IPS DF 19.7 (cell line): ENCODE measurements at places on chromosomes 5 and 9.

DNA sequence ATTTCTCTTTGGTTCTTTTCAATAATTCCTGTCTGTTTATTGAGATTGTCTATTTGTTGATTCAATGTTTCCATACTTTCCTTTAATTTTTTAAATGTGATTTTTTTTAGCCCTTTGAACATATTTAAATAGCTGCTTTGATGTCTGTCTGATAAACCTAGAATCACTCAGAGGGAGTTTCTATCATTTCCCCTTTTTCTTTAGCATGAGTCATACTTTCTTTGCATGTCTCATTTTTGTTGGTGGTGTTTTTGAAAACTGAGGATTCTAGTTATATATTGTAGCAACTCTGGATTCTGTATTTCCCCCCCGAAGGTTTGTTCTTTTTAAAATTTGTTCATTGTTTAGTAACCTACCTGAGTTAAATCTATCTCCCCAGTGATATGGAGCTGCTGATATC lies 24.2 kb upstream of the ZNF618 start:
- no peak for DNase-seq

DNA sequence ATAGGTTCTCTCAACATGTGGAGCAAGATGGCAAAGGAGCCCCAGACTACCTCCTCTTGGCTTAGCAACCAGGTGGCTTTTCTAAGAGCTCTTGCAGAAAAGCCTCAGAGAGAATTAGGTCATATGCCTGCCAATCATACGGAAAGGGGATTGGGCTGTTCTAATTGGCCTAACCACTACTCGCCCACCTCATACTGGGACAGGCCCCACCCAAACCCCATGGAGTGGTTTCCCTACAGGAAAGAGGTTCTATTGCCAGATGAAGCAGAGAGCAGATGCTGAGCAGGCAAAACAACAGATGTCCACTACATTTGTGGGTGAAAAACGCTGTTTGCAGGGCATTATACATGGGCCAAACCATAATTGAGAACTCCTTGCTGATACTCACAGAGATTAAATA lies 29.0 kb downstream of the ABLIM3 start:
- DNase-seq = no peak

DNA sequence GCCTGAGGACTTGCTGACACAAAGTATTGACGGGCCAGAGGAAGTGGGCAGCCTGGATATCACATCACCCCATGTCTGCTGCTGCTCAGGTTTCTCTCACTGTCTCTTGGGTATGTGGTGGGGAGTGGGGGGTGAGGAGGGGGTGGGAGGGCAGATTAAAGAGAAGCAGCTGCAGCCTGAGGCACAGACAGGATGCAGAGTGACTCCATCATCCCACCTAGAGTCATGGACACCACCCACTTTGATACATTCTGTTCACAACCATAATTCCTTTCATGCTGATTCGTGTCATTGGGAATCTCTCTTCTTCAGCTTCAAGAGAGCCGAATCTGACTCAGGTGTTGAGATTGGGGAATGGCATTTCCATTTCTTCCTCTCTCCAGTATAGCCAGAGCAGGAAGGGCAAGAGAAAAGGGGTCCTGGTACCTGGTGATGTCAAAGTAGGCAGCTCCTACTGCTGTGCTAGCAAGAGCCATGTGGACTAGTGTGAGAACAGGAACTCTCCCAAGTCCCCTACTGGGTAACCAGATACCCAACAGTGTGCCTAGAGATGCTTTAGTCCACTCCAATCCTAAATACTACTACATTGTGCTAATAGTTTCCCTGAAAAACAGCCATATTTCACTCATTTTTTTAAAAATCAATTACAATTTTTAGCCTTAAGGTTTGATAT lies 22.4 kb downstream of the GRAMD2B start:
- no peak for DNase-seq

DNA sequence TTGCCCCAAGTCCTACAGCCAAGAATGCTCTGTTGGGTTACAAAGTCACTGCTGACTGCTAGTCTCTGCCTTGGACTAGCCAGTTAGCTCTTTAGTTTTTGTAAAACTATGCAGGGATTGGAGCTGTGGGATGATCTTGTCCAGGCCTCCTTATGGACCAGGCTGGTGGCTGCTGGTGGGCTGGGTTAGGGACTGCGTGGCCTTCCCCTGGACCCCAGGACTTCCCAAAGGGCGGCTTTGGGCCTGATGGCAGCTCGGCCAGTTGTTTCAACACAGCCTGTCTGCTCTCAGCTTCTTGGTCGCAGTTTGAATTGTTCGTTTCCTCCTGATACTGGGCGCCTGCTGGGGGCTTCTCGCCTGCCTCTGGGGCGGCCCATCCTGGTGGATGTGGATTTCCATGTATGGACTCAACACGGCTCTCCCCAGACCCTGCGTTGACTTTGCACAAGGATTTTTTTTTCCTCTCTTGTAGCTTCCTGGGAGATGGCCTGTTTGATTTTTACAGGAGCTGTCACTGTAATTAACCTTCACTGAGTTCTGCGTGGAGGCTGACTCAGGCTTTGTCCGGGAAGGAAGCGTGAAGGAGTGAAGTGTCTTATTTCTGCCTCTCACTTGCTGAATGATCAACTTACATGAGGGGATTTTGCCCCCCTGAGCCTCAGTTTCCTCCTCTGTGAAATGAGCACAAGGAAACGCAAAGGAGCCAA lies 91.9 kb upstream of the NEURL1B start:
- DNase-seq = no peak

- no peak for DNase-seq
Measured at GRCh38 chr5:10490927-10491672, 49.4 kb downstream of the ROPN1L start.

DNA sequence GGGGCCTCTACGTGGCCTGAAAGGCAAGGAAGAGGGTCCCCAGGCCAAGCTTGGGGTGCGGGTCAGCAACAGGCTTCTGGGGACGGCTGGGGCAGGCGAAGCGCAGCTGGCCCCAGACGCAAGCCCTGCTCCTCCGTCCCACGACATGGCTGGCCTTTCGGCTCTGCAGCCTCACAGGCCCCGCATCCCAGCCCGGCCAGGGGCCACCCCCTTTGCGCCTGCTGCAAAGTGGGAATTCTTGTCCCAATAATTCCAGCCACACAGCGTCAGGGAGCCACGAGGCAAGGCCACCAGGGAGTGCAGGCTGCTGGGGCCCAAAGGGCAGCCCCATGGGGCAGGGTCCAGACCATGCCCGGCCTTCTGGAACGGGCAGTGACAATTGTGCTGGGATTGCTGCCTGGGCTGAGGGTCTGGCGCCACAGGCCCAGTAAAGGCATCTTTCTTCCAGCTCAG lies 1.1 kb upstream of the ENTPD2 start:
- DNase-seq = no peak

- DNase-seq = no peak
Measured at GRCh38 chr9:37508834-37509206, 23.1 kb downstream of the POLR1E start.

GRCh38 chr5:166671811-166672210 lies 1619.6 kb upstream of the WWC1 start:
- peak; percentile 17 for DNase-seq

GRCh38 chr5:163813900-163814299 lies 308.5 kb downstream of the MAT2B start:
- DNase-seq = no peak

DNA sequence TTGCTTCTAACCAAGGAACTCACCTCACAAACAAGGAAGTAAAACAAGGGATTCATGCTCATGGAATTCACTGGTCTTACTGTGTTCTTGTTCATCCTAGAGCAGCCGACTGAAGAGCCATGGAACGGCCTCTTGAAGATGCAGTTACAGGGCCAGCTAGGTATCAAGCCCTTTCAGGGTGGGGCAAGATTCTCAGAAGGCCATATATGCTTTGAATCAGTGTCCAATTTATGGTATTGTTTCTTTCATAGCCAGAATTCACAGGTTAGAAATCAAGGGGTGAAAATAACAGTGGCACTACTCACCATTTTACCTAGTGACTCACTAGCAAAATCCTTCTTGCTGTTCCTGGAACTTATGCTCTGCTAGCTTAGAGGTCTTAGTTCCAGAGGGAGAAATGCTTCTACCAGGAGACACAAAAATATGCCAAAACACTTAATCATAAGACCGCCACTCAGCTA lies 159.5 kb upstream of the CDH10 start:
- DNase-seq = no peak

DNA sequence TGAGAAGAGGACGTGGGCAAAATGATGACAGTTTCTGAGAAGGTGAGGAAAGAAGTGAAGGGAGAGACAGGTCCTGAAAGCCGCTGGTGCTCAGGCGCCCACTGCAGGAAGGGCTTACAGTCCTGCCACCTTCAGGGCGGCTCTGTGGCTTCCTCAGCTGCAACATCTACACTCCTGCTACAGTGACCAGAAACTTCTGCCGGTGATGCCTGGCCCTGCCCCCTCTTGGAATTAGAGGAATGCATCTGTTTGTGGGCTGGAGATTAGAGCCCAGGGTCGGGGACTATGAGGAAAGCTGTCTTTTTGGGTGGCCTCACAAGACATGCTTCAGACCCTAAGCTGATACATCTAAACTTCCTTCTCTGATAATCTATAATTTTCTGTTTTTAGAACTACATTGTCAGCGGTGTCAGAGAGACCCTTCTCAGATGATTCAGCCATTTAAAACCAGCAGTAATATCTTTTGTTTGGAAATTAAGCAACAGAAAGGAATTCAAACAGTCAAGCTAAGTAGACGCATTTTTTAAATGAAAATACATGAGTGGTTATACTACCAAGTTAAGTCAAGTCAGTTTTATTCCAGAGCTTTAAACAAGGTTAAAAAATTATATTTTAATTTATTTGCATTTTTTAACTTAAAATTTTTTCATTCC lies 30.4 kb downstream of the PRDM6 start:
- peak; percentile 75 for DNase-seq

DNA sequence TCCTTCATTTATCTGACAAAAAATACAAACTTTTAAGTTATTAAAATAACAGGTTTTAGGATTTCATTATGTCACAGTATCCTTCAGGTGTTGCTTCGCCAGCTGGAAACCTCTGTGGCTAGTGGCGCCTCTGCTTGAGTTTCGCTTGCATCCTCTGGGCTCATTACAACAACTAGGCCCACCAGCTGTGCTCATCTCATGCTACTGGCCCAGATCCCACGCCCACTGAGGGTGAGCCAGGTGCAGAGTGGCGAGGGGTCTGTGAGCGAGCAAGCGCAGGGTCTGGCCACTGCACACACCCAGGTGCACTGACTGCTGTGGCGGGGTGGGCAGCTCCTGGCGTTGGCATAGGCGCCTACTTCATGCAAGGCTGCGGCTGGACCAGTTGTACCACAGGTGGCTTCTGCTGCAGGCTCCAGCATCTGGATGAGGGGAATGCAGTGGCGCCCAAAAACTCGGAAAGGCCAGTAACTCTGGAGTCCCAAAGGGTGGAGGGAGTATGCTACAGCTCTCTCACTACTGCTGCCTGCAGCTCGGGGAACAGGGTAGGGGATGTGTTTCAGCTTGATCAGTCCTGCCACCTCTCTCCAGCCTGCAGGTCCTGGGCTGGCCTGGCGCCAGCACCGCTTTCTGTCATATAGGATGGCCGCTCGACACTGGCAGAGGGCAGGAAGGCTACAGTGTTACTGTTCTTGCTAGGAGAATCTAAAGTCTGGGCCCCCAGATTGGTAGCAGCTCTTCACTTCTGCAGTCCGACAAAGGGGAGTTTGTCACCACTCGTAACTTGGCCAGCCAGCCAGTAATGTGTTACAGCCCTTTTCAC lies 452.1 kb downstream of the TUSC1 start:
- no peak for DNase-seq

GRCh38 chr5:171624396-171624795 lies 161.2 kb upstream of the SMIM23 start:
- DNase-seq = no peak

DNA sequence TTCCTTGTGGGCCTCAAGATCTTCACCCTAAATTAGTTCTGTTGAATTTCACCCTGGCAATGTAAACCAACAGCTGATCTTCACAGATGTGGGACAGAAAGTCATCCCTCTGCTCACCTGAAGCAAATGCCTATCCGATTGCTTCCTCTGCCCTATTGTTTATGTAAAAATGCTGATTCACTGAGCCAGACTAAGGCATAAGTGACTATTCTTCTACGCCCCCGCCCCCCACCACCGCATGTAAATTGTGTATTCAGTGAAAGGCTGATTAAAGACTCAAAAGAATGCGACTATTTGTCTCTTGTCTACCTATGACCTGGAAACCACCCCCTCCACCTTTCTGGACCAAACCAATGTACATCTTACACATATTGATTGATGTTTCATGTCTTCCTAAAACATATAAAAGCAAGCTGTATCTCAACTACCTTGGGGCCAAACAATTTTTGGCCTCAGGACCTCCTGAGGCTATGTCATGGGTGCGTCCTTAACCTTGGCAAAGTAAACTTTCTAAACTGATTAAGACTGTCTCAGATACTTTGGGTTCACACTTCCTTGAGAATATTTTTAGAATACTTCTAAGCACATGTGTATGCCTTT lies 129.7 kb upstream of the BOD1 start:
- DNase-seq = no peak

DNA sequence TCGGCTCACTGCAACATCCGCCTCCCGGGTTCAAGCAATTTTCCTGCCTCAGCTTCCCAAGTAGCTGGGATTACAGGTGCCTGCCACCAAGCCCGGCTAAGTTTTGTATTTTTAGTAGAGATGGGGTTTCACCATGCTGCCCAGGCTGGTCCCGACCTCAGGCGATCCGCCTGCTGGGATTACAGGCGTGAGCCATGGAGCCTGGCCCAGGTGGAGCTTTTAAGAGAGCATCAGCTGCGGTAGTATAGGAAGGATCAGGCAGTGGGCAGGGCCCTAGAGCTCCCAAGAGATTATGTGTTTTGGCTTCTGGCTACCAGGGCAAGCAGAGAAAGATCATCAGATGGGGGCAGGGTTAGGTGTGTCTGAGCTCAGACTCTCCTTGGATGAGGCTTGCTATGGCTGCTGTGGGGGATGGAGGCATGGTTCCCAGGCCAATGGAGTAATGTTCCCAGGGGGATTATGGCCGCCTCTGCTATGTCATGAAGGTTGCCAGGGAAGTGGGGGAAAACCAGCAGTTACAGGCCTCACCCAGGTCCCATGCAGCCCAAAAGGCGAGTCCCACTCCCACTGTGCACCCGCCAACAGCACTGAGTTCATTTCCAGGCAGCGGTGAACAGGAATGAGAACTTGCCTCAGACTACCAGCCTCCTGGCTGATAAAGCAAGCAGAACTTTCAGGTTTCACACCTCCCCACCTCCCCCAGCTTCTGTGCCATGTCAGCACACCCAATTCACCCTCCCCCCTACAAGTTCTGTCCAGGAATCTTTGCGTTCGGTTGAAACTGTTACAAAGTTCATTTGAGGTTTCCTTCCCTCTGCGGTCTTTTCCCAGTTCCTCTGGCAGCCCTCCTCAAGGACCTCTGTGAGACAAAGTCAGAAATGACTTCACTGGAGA lies 507.6 kb downstream of the SPATA31D1 start:
- DNase-seq = no peak

DNA sequence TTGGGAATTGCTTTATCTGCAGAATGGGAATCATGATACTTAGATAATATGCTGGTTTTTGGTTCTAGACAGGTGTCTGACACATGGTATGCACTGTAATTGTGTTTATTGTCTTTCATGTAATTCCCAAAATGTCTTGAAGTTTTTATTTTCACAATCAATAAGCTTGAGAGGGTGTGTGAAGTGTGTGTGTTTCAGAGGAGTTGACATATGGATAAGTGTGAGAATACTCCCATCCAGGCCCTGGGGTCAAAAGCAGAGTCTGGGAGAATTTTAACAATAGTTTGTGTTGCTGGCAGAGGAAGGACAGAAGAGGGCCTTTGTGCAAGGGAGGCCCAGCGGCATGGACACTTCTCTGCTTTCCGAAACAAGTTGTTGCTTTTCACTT lies 8.4 kb downstream of the PRDM6 start:
- no peak for DNase-seq

- DNase-seq = no peak
Measured at GRCh38 chr5:150035139-150035895, 34.8 kb downstream of the HMGXB3 start.
